Fibroblast of lung (primary cell): ENCODE measurements at places on chromosomes 1 and 21.

GRCh38 chr1:187870552-187870951 lies 1041.8 kb downstream of the PLA2G4A start:
- no peak for DNase-seq

GRCh38 chr21:42597487-42598158 lies 55.8 kb upstream of the PDE9A start:
- no peak for DNase-seq

- peak; percentile 67 for DNase-seq
These were observed 36.8 kb upstream of the MACF1 start for GRCh38 chr1:39167632-39168209.

DNA sequence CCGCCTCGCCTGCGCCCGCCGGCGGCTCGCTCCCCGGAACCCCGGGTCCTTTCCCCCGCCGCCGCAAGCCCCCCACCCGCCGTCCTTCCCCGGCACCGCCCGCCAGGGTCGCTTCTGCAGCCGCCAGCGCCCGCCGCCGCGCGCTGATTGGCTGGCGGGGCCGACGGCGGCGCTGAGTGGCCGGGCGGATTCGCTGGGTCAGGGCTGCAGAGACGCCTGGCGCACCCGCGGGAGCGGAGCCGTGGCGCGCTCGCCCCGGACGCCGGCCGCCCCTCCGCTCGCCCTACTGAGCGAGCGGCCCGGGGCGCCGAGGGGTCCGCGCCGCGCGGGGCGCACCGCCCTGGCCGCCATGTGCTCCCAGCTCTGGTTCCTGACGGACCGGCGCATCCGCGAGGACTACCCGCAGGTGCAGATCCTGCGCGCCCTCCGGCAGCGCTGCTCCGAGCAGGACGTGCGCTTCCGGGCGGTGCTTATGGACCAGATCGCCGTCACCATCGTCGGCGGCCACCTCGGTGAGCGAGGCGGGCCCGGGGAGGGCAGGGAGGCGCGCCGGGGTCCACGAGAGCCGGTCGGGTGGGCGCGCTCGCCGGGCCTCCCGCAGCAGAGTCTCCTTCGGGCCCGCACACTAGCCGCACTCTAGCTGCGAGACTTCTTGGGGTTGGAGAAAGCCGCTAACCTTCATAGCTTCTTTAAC lies at the start of gene RIMKLA:
Gene RIMKLA, plus strand, starts transcription at position 207 of the 694 bp plus-strand sequence. Its CDS starts 143 bp downstream, at position 350.
- peak; percentile 6 for DNase-seq

- DNase-seq: no peak
These were observed 123.6 kb downstream of the XCL2 start for GRCh38 chr1:168420177-168420576.

DNA sequence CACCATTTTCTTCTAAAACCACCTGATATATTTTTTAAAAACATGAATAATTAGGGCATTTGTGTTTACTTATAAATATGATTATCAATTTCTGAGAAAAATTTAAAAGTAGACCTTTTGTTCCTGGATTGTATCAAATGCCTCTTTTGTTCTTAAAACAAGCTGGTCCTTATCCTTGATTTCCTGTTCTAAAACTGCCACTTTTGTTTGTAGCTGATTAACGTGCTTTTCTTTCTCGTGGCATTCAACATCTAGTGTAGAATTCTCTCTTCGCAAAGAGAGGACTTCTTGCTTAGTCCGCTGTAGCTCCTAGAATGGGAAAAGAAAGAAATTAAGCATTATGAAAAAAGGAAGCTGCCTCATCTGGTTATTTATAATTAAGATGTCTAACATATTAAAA lies 25.0 kb downstream of the SASS6 start:
- no peak for DNase-seq

GRCh38 chr1:67677930-67678329 lies 7.1 kb upstream of the GADD45A start:
- no peak for DNase-seq

- DNase-seq: no peak
These were observed 6.9 kb downstream of the ENO1 start for GRCh38 chr1:8871539-8871935.

DNA sequence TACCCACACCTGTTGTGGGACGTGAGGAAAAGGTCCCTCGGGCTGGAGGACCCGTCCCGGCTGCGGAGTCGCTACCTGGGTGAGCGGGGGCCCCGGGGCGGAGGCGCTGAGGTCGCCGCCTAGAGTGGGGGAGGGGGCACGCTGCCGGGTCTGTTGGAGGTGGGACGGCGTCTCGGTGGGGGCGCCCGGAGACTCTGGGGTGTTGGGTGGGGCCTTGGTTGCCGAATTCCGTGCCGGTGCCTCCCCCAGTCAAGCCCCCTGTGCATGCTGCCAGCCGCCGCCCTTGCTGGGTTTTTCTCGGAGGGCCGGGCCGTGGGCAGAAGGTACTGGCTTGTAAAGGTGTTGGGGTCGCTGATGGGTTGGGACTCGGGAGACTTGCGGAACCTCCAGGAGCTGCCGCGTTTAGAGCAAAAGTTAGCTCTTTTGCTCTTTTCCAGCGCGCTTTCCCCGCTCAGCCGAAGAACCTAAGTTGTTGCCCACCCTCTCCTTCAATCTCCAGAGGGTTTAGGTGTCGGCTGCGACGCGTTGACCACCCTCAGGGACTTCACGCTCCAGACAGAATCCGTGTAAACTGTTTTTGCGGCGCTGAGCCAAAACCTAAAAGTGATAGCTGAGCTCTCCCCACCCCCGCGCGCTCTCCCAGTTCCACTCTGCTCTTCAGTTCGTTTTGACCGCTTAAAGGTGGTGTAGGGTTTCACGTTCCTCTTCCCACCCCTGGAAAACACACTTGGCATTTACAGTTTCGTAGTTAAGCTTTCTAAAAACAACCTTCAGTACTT lies at the start of gene MPC2:
Gene MPC2, minus strand, starts transcription at position 143 of the 779 bp plus-strand sequence. CDS start 1,231 bp downstream, outside the sequence.
- DNase-seq: peak; percentile 75

GRCh38 chr1:109509176-109510134 lies at the start of gene AMIGO1:
Gene AMIGO1 (minus strand): TSS chr1:109509727. CDS start chr1:109508912, 815 bp downstream.
- DNase-seq: peak; percentile 37

DNA sequence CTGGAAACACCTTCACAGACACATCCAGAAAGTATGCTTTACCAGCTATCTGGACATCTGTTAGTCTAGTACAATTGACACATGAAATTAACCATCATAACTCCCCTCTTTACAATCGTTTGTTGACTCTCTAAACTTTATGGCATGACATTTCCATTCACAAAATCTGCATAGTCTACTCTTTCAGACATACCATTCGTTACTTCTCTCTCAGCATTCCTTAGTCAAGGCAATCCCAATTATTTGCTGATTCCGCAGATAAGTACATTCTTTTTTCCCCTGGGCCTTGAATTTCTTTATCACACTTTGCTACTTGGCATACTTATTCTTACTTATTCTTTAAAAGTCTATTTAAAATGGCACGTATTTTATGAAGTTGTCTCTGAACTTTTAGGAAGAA lies 15.1 kb upstream of the CRB1 start:
- DNase-seq: peak; percentile 7

GRCh38 chr1:41393716-41394368 lies 32.6 kb downstream of the FOXO6 start:
- DNase-seq: no peak

DNA sequence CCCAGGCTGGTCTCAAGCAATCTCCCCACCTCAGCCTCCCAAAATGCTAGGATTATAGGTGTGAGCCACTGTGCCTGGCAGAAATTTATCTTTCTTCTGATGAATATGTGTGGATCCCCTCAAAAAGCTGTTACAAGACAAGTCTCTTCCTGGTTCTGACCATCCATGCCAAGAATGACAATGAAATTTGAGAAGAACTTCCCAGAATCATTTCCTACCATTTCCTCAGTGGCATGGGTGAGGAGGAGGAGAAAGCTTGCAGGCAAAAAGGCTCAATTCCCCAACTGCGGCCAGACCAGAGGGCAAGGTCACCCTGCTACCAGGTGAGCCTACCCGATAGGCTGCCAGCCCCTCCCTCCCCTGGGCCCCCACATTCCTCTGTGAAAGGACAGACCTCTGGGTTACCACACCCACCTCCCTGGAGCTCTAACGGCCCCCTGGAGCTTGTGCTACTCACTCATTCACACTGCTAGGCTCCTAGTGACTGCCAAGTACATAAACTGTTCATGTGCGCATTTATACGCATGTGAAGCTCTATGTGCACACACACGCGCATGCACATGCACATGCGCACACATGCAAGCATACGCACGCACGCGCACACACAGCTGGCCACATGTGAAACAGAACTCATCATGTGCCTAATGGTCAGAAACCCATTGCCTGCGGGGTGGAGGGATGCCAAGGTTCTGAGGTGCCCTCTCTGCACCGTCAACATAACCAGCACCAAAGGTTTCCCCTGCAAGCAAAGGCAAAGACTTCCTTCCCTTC lies 17.0 kb downstream of the MRAP start:
- DNase-seq: no peak

DNA sequence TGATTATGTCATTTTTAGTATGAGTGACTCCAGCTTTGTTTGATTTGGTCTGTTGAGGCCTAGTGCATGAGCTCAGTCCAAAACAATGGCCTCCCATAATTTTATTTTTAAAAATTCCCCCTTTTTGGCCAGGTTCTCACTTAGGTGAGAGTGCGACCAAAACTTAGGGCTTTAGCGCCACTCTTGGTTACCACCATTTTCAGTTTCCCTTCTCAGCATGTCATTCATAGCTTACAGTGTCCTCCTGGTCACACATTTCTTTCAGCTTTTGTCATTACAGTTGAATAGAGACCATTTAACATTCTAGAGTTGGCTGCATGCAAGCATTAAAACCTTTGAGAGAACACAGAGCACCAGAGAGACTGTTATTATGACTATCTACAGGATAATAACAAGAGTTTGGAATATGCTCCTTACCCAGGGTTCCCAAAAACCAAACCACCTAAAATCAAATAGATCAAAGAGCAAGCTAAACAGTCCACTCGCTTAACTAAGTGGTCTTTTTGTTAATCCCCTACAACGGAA lies 85.4 kb downstream of the TLR5 start:
- no peak for DNase-seq

GRCh38 chr1:89842567-89843272 lies 21.9 kb downstream of the LRRC8D start:
- DNase-seq: peak; percentile 47

DNA sequence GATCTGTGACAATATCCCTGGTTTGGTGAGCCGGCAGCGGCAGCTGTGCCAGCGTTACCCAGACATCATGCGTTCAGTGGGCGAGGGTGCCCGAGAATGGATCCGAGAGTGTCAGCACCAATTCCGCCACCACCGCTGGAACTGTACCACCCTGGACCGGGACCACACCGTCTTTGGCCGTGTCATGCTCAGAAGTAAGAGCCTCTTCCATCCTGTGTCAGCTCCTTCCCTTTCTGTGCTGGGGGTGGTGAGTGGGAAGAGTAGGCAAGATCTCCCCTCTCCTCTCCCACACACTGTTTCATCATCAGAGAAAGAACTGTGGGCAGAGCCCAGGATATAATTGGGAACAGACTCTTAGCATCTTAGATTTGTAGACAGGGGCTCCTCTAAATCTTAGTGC lies 6.1 kb downstream of the WNT2B start:
- no peak for DNase-seq

GRCh38 chr1:44637702-44638411 lies 36.4 kb downstream of the TMEM53 start:
- DNase-seq: no peak

- DNase-seq: no peak
These were observed 165.6 kb downstream of the NPHP4 start for GRCh38 chr1:5826601-5827000.

DNA sequence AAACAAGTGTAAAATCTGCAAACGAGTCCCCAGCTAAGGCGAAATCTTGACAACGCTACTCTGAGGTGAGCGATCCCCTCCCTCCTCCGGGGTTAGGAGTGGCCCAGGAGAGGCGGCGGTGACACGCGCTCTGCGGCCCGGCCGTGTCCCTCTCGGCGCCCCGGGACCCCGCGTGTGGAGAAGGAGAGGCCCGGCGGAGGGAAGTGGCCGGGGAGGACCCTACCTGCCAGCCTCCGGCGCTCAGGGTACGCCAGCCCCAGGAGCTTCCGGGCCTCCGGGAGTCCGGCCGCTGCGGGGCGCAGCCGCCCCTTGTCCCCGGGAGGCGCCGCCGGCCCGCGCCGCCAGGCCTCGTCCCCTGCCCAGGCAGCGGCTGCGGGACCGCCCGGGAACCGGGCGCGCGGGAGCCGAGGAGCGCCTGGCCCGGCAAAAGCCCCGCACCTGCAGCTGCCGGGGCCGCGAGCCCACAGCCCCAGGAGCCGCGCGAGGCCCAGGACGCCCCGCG lies 543 bp downstream of the ABCB10 start:
- peak; percentile 30 for DNase-seq

GRCh38 chr1:204782118-204782700 lies 88.5 kb upstream of the NFASC start:
- DNase-seq: peak; percentile 79

- no peak for DNase-seq
These were observed 216.1 kb upstream of the TMEM51 start for GRCh38 chr1:14937288-14937949.

DNA sequence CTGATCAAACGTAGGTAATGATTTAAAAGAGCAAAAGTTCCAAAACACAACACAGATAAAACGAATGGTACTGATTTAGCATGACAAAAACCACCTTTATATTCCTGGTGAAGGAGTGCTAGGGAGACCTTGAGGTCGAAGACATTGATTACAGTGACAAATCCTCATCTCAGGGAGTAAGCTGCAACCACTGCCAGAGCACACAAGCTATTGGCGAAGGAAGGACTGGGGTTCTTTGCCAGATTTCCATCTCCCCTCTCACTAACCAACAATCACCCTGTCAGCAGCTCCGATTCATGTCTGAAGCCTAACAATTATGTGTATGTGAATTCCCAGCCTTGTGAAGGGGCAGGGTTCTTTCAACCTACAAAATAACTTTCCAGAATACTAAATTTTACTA lies 40.2 kb upstream of the DMRTB1 start:
- DNase-seq: peak; percentile 8

DNA sequence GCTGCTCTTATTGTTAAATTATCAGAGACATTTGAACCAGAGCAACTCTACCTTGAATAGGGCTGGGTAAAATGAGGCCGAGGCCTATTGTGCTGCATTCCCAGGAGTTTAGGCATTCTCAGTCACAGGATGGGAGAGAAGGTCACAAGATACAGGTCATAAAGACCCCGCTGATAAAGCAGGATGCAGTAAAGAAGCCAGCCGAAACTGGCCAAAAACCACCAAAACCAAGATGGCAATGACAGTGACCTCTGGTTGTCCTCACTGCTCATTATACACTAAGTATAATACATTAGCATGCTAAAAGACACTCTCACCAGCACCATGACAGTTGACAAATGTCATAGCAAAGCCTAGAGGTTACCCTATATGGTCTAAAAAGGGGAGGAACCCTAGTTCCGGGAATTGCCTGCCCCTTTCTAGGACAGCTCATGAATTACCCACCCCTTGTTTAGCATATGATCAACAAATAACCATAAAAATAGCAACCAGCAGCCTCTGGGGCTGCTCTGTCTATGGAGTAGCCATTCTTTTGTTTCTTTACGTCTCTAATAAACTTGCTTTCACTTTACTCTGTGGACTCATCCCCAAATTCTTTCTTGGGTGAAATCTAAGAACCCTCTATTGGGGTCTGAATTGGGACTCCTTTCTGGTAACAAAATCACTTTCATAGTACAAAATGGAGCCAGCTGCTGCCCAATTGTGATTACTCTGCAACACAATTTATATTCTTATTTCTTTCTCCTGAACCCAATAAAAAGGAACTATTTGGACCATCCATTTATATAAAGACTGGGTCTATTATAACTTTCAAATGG lies 179.6 kb downstream of the TGFBR3 start:
- DNase-seq: no peak
